ENCODE measurements at places on chromosomes 1 and 21.

- DNase-seq, result no peak
Measured at GRCh38 chr1:84991097-84991920, 5.6 kb downstream of the MCOLN2 start.

DNA sequence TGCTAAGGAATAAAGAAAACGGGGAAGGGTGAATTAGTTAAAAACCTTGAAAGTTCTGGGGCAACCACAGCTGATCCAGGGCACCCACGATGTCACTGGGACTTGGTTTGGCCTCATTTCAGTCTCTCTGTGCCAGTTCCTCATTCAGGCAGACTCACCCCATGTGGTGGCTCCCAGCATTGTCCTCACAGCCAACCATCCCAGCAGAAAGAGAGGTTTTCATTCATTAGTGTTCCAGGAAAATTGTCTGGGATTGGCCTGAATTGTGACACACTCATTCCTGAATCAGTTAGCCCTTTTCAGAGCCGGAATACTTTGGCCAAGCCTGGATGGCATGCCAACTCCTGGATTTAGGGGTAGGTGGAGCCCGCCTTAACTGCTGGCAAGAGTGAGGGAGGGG, 367.7 kb downstream of the PRDM2 start:
- DNase-seq, result no peak

GRCh38 chr21:41913230-41913629, 34.1 kb upstream of the PRDM15 start:
- DNase-seq, result no peak

DNA sequence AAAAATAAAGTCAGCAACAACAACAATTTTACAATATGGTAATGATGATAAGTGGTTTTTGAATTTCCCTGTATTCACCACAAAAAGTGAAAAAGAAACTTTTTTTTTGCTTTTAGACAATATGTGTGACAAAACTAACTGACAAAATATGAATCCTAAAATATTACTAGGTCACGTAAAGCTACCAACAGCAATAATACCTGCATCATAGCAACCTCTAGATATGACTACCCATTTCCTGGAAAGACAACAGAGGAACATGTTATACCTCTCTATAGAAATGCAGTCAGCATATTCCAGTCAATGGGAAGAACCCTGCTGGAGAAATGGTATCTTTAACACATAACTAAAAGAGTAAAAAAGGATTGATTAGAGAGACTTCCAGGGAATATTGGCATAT, 73.7 kb downstream of the PDE4B start:
- no peak for DNase-seq

GRCh38 chr1:229249854-229250644, 20.9 kb upstream of the RAB4A start:
- no peak for DNase-seq

- no peak for DNase-seq
Measured at GRCh38 chr1:112818990-112819689, 104.0 kb upstream of the PPM1J start.

- DNase-seq, result no peak
Measured at GRCh38 chr1:89382479-89382878, 18.6 kb downstream of the GBP6 start.

DNA sequence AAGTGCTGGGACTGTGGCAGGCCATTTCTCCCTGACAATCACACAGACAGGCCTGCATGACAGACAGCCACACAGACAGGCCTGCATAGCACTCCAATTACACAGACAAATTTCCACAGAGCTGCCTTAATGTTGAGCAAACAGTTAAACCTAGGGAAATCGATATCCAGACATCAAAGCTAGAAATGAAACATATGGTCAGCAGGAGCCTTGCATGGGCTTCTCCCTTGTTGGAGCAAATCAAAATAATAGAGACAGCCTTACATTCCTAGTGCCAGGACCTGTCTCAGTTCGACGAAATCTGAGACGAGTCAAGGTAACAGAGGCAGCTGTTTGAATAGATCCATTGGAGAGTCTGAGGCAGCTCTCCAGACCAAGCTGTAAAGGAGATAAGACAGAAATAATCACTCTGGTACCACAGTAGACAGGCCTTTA, 42.4 kb downstream of the OLFML3 start:
- no peak for DNase-seq
